Inflammatory macrophage treated with lipopolysaccharide for 1 hour (primary cell): ENCODE measurements at places on chromosomes 11 and 22.

DNA sequence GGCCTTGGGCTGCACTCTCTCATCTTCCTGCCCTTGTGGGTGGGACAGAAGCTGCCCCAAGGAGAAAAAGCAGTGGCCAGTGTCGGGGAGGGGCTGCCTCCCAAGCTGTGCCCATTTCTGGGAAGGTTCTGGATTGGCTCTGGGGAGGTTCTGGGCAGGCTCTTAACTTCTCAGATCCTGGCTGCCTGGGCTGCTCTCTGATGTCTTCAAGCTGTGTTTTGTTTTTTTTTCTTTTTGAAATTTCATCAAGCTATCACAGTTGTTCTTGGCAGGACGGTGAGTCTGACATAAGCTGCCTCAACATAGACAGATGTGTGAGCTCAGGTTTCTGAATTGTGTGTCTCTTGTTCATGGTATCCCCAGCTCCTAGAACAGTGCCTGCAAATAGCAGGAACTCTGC, 1032.0 kb downstream of the BRD1 start:
- DNase-seq = no peak

DNA sequence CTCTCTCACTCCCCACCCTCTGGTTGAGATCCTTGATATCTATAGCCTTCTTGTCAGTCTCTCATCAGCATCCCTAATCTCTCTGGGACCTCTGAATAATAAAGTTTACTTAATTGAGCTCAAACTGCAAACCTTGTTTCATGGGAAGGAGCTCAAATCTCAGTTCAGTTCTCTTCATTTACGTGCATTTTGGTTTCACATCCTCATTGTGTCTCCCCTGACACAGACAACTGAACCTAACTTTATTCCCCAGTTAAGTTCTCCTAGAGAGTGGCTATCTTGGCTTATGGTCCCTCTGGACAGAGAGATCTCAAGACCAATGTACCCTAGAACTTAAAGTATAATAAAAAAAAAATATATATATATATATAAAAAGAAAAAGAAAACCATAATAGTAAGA, 47.3 kb downstream of the NXPE2 start:
- DNase-seq = no peak

DNA sequence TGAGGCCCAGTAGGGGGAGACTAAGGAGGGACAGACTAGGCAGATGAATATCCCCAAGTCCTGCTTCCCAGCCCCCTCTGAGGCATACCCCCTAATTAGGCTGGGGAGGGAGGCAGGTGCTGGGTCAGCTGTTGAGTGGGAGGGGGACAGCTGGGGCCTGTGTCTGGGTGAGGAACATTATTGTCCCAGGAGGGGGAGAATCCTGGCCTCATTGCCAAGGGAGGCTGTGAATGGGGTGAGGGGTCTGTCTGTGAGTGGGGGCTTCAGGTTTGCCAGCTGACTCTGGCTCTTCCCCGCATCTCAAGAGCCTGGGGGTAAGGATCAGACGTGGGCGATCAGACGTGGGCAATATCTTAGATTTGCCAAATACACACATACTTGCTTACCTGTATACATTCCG, 2.1 kb downstream of the INPPL1 start:
- no peak for DNase-seq

DNA sequence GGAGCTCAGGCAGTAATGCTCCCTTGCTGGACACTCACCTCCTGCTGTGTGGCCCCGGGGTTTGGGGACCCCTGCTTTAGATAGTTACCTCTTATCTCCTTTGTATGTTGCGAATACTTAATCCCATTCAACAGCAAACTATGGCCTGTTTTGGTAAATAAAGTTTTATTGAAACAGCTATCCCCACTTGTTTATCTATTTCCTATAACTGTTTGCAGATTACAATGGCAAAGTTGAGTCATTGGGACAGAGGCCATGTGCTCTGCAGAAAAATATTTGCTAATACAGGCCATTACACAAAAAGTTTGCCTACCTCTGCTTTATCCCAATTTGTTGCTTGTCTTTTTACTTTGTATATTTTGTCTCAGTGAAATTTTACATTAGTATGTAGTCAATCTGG, 68.4 kb downstream of the CACNA1I start:
- DNase-seq = no peak

- no peak for DNase-seq
These were observed 4.1 kb upstream of the NUDT8 start for GRCh38 chr11:67633758-67634365.

DNA sequence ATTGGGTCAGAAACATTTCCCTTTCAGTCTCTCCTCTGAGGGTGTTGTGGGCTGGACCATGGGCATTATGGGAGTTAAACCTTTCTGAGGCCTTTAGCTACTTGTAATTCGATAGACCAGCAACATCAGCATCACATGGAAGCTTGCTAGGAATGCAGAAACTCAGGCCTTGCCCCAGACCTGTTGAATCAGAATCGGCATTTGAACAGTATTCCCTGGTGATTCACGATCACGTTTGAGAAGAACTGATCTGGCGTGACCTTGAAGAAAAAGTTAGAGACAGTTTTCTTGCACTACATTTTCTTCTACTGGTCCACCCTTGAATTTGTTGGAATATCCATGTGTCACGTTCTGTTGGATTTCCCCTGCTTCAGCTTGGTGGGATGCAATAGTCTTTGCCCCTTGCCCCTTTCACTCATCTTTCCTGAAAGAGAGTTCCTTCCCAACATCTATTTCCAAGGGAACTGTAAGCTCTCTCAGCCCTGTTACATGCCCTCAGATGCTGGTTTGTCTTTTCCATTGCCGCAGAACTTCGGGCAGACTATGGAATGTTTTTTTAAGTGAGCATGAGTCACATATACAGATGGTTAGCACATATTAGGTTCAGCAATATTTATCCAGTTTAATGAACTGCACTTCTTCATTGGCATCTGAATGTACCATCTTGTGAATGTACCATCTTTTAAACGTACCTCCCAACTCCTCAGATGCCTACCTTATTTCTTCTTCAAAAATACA, 23.9 kb downstream of the EHF start:
- DNase-seq = no peak

DNA sequence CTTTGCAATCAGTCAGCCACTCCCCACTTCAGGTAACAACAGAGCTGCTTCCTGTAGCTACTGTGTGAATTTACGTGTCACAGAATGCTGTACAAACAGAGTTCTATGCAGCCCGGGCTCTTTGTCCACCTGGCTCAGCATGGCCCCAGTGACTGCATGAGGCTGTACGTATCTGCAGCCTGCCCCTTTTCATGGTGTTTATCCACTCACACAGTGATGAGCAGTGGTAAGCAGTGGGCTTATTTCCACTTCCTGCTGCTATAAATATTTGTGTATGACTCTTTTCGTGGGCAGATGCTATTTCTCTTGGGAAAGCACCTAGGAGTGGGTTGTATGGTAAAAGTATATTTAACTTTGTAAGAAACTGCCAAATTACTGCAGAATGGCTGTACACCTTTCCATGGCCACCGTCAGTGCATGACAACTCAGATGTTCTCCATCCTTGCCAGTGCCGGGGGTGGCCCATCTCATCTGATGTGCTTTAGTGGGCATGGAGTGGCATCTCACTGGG, 43.3 kb downstream of the MYEOV start:
- peak; percentile 93 for DNase-seq

GRCh38 chr22:34278121-34278520, 357.8 kb upstream of the LARGE1 start:
- no peak for DNase-seq

- DNase-seq = no peak
These were observed 348.0 kb downstream of the BUD13 start for GRCh38 chr11:116424615-116425261.

DNA sequence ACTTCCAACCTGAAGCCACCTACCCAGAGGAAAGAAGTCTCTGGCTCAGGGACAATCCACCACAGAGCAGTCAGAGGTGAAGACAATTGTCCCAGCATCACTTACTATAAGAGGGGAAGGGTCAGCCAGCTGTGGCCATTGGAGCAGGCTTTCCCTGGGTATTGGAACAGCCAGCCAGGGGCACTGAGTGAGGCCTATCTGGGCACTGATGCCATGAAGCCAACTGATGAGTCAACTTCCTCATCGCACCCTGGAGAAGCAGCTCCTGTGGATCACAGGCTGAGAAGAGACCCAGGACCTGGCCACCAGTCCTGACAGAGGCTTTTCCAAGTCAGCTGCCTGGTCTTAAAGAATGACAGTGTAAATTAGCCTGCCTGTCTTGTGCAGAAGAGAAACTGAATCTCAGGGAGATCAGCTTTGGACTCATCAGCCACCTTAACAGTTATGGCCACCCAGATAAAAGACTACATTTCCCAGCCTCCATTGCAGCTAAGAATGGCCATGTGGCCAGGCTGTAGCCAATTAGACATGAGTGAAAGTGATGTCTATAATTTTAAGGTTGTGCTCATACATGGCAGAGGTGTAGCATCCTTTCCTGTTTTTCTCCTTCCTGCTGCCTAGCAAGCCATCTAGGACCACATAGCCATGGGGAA, 19.0 kb downstream of the CHST1 start:
- DNase-seq = peak; percentile 12

DNA sequence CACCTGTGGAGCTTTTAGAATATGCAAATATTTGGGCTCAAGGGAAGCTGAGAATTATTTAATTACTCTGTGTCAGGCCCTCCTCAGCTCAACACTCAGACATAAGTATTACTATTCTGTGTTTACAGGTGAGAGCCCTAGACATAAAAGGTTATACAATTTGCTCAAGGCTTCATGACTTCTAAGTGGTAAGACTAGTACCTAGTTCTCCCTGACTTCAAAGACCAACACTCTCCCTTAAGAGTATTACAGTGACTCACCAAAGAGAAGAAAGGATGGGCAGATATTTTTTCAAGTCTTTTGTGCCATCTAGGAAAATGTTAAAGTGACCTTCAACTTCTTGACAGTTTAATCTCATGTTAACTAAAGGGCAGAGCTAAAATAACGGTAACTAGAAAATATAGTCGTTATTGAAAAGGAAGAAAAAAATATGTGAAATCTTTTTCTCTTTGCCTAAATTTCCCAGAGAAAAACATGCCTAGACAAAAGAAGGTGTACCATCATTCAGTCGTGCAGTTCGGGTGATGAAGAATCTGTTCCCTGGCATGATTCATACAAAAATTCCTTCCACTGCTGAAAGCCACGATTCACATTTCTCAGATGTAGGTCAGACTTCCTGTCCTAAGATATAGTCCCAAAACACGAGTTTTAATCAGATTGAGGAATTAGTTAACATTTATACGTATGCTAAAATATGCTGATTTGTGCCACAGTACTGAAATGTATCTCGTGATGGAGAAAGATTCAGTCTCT, 849.1 kb upstream of the API5 start:
- no peak for DNase-seq

DNA sequence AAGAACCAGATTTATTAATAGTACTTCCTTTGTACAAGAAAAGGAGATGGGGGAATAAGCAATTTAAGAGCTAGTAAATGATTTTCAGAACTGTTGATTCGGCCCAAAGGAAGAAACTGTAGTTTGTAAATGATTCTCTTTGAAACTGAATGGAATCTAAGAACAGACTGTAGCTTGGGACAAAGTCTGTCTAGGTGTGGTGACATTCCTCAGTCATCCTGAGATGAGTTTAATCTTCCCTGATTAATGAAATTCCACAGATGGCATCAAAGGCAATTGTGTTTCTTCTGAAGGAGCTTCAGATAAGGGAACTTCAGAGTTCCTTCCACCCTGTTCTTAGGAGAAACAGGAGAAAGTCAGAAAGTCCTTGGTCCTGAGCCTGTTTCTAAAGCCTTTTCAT, 2095.9 kb downstream of the LRRC4C start:
- DNase-seq = no peak

DNA sequence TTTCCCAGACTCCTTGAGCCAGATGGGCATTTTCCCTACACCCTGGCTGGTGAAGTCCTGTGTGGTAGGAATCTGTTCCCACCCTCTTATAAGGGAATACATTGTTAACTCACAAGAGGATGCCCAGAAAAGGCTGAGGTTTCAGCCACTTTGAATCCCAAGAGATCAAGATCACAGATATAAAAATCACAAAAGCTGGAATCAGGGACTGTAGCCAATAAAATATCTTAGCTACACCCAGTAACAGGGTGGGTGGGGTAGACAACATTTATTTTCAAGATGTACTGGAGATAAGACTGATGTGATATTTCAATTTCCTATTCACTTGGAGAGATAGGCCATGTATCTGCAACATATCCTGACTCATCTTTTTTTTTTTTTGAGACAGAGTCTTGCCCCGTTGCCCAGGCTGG, 50.3 kb downstream of the COPB1 start:
- no peak for DNase-seq

DNA sequence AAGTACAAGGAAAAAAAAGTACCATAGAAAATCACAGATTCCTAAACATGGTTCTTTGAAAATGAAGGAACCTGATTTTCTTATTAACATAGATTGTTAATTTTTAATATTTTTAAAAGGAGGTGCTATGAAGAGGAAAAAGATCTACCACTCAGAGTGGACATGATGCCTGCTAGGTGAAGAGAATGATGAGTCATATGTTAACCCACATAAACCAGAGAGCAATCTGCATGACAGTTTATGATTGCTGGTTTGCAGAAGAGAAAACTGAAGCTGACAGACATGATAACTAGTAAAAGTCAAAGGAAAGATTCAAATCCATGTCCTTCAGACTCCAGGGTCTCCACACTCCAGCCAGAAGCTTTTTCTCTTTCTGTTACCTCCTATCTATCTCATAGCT, 1231.7 kb downstream of the LRRC4C start:
- no peak for DNase-seq

GRCh38 chr22:46972901-46973831, 210.7 kb downstream of the TBC1D22A start:
- DNase-seq = no peak

DNA sequence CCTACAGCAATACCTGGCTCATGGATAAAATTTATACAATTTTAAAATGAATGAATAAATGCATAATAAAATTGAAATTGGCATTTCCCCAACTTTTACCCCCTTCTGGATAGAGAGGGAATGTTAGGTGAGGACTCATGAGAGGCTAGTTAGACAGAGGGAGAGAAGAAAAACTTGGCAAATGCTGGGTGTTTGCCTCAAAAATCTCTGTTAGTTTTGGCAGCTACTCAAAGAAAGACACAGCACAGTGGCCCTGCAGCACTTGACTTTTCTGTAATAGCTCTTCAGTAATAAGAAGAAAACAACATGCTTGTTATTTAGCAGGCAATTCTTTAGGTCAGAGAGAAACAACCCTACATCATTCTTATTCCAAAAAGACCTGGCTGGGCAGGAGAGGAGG, 20.7 kb upstream of the IZUMO1R start:
- DNase-seq = no peak

DNA sequence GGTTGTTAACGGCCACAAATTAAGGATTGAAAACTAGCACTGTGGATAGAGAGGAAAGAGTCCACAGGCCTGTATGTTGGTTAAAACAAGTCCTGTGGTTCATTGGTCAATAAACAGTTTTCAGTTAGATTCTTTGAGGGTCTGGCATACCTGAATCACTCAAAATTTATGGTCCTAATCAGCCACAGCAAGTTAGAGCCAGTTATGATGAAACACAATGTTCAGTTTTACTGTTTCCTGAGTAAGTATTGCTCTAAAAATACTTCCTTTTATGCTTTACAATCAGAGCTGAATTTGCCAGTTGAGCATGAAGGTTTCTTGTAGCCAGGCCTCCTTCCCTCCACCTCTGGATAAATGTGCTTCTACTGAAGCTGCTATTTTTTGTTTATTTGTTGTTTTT, 12.9 kb upstream of the CAT start:
- DNase-seq = peak; percentile 43

- no peak for DNase-seq
These were observed 73.8 kb upstream of the SHISAL1 start for GRCh38 chr22:44386386-44387035.

GRCh38 chr11:107041088-107041444, 22.8 kb upstream of the GUCY1A2 start:
- DNase-seq = no peak
